Activated CD4-positive, alpha-beta T cell treated with anti-CD3 and anti-CD28 coated beads, Interleukin-2, amount 50 U/mL, for 1 hour (primary cell): ENCODE measurements at places on chromosomes 3 and 15.

GRCh38 chr3:69425249-69425648, 39.4 kb upstream of the FRMD4B start:
- peak; percentile 4 for DNase-seq

DNA sequence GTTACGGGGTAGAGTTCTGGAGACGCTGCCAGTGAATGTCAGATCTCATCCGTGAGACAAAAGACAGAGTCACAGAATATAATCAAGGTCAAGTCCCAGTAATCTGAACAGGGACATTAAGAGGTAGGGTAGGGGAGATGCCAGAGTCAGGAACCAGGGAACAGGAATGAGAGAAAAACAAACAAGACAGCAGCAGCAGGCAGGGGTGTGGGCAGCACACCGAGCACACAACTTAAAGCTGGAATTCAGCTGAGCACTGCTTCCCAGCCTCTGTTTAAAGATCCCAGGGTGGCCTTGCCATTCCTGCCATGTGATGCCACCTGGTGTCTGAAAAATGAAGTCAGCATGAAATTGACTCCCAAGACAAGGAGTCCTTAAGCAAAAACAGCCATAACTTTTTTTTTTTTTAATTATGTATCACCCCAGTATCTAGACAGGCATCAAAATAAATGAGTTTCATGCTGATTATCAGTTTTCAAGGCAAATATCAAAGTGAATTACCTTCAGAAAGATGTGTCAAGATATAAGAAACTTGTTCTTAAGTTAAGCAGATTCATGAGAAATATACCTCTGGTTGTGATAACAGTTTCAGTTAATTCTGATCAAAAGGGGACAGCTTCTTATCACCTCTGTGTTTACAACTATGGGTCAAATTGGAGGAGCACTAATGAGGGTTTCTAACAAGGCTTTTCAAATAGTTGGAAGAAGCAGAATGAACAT, 203.7 kb downstream of the SLC9A9 start:
- DNase-seq = no peak

DNA sequence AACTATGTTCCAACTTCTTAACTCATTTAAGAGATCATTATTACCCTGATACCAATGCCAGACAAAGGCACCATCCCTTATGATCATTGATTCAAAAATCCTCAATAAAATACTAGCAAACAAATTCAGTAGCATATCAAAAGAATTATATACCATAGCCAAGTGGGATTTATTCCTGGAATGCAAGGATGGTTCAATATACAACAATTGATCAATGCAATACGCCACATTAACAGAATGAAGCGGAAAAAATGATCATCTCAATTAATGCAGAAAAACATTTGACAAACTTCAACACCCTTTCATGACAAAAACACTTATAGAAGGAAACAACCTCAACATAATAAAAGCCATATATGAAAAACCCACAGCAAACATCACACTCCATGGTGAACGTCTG, 4.7 kb upstream of the HTR3E start:
- no peak for DNase-seq

DNA sequence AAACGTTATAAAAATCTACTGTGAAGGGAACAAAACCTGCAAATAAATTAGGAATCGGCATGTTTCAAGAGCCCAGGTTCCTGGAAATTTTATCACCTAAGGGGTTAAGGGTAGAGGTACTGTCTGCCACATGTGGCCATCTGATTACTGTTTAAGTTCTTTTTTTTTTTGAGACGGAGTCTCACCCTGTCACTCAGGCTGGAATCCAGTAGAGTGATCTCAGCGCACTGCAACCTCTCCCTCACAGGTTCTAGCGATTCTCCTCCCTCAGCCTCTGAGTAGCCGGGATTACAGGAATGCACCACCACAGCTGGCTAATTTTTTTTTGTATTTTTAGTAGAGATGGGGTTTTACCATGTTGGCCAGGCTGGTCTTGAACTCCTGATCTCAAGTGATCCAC, 35.8 kb downstream of the UQCC5 start:
- no peak for DNase-seq

DNA sequence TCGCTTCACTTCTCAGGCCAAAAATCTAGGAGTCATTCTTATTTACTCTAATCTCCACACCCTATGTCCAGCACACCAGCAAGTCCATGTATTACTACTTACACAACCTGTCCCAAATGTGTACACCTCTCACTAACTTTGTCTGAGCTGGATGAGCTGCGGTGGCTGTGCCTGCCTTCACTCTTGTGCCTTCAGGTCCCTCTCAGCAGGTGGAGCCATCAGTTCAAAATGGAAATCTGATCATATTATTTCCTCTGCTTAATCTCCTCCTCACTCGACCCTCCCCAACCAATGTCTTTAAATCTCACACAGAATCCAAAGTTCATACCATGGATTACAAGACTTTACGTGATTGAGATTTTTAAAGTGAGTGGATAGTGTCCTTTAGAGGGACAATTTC, 82.8 kb downstream of the SSR3 start:
- DNase-seq = no peak

- peak; percentile 51 for DNase-seq
Observed at GRCh38 chr3:112128843-112129727, 4.0 kb downstream of the GCSAM start.

- no peak for DNase-seq
Observed at GRCh38 chr15:64690008-64690407, 85.4 kb downstream of the RBPMS2 start.

- DNase-seq = no peak
Observed at GRCh38 chr3:195111319-195111705, 159.6 kb downstream of the XXYLT1 start.

DNA sequence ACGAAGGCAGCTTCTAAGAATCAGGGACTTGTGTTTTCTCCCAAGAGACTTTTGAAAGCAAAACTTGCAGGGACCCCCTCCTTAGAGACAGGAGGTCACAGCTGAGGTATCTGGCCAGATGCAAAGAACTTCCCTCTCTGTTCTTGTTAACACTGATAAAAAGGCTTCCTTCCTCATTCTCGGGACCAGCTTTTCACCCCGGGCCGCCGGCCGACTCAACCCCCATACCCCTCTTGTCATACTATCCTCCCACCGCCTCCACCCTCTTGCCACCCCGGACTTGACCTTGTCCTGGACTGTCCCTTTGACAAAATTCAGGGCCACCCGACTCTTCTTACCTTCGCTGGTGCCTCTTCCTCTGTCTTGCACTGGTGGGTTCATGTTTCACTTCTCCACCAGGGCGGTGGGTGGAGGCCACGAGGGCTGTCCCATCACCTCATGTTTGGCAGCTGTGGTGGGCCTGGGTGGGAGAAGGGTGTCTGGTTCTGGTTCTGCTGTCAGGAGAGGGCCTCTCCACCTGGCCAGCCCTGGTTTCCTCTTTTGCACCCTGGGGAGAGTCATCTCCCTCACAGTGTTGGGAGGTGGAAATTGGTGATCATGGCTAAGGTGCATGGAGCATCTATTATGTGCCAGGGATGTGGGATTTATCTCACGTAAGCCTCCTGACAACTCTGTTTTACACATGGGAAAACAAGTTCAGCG, 32.5 kb downstream of the BHLHE40 start:
- no peak for DNase-seq

DNA sequence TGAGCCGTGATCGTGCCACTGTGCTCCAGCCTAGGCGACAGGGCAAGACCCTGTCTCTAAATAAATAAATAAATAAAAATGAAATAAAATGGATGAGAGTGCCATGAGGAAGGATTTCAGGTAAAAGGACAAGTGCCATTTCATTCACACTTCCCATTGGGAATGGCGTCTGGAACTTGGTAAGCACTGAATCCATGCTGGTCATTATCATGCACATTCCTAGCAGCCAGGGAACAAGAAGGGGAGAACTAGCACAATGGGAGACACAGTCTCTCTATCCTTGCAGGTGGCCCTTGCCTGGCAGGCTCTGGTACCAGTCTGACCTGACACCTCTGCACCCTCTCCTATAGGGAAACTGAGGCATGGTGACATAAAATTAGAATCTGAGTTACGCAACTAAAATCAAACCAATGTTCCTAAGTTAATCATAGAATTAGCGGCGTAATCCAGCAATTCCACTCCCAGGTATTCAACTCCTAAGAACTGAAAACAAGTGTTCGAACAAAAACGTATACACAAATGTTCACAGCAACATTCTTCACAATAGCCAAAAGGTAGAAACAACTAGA, 70.8 kb upstream of the MFGE8 start:
- no peak for DNase-seq

DNA sequence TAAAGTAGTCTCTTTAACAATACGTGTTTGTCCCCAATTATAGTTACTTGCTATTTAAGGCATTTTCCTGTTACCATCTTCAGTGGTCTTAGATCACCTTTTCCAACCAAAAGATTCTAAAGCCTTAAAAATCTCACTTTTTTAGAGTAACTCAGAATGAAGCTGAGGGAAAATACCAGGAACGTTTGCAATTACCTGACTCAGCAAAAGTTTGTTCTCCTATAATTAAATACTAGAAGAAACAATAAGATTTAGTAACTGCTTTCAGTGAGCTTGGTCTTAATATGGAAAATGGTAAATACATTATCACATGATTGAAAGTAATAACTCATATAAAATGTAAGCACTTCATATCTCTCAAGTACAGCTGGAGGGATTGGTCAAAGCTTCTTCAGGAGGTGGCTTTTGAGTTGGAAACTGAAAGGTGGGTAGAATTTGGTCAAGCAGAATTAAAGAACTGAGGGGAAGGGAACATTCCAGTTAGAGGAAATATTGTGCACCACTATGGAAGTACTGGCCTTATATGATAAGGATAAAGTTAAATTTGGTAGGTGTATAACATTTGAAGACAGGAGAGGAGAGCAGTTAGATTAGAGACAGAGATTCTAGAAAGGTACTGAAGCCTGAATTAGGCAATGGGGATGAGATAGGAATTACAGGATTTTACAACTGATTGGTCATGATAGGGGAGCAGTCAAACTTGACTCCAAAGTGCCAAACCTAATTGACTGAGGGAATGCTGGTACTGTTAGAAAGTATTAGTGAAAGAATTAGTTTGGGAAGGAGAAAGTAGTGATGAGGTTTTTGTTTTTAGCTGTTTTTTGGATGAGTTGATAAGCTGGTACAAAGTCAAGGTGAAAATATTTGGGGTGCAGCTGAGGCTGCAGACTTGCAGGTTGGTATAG, 21.9 kb downstream of the TSC22D2 start:
- no peak for DNase-seq

DNA sequence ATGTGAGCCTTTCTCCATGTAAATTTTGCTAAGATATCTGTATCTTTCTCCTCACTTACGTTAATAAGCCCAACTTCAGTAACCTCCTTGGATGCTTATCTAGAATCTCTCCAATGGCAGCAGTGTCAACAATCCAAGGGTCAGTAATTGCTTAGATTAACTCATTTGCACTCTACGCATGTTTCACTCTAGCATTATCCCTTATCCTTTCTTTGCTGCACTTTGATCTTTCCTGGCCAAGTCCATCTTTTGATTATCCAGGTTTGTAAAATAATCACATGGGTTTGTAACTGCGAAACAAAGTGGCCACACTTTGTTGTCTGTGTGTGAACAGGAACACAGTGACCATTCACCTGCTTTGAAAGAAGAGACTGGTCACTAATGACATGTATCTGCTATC, 577.6 kb downstream of the RSL24D1 start:
- no peak for DNase-seq

DNA sequence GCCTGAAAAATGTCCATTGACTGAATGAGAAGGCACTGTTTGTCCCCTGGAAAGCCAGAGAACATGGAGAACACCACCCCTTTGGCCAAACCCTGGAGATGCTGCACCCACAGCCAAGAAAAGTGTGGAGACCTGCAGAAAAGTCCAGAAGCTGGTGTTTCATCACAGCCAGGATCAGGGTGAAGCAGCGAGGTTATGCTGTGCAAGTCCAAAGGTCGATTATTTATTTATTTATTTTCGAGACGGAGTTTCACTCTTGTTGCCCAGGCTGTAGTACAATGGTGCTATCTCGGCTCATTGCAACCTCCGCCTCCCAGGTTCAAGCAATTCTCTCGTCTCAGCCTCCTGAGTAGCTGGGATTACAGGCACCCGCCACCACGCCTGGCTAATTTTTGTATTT, 5.5 kb upstream of the CTSH start:
- no peak for DNase-seq

GRCh38 chr3:27669591-27669990, 52.5 kb downstream of the EOMES start:
- no peak for DNase-seq

DNA sequence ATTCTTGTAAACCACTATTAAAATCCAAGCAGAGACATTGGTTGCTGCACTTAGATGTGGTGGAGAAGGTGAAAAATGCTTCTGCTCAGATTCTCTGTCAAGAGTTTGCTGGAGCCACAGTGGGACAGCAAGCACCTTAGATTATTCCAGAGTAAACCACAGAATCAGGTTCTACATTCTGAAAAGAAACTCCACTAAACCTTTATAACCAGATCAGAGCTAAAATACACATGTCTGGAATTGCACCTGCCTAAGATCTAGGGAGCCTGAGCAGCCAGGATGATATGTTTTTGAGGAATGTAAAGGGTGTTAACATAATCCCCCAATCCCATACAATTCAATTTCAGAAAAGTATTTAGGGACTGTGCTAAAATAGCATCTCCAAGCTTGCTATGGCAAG, at the start of gene ZPLD1:
TSS of gene ZPLD1 (plus strand) at position 301 of the 400 bp plus-strand sequence. CDS start 3,473 bp downstream, outside the sequence.
- no peak for DNase-seq

DNA sequence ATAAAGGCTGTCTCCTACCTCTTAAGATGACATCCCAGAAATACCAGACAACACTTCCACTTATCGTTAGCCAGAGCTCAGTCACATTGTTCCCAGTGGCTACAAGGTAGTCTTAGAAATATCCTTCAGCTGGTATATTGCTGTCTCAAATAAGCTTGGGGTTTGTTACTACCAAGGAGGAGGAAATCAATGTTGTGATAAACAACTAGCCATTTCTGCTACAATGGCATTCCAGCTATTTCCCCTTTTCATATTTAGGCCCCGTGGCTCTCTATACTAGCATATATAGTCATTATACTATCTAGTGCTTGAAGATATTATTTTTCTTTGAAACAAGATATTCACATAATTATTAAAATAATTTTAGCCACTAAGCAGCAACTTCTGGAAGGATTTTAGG, 56.5 kb downstream of the VPS8 start:
- no peak for DNase-seq

DNA sequence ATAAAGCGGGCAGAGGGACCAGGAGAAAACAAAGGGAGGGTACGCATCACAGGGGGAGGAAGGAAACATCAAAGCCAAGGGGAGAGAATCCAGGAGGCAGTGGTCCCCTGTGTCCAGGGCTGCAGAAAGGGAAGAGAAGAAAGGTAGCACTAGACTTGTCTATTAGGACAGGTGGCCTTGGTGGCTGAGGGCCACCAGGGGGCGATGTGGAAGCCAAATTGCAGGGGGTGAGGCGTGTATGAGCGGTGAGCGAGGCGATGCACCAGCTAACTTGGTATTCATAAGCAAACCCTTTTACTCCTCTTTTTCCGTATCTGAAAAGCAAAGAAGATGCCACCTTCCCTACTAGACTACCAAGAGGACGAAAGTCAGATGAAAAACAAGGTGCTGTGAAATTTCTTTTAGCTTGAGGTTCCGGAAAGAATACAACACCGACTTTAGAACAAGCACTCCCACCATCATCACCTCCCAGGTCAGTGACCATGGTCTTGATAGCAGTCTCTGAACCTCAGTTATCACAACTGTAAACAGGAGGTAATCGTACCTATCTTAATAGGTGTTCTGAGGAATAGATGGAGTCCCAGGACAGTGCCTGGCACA, 654.4 kb upstream of the ADAMTS9 start:
- no peak for DNase-seq
